ENCODE measurements at places on chromosomes 2 and 18. TPM values are rescaled to one million over a fixed set of nuclear protein-coding genes. Genes with fewer than 3 reads are reported as not detected.

Gene ABCG8
- polyA plus RNA-seq = 0.84 TPM

Gene SCN1A
- polyA plus RNA-seq = 0.17 TPM

Gene DPYSL5
- polyA plus RNA-seq = 8.5 TPM

Gene CRYGD
- 0.59 TPM for polyA plus RNA-seq

Gene KLHL30
- polyA plus RNA-seq = 0.34 TPM

Gene LGALSL
- 28.9 TPM for polyA plus RNA-seq

Gene MSTN
- polyA plus RNA-seq = 2.6 TPM

Gene MC2R
- not detected for polyA plus RNA-seq

Gene TPRKB
- 84.2 TPM for polyA plus RNA-seq

Gene IL37
- 0.22 TPM for polyA plus RNA-seq

Gene ACTR3
- polyA plus RNA-seq = 170 TPM

DNA sequence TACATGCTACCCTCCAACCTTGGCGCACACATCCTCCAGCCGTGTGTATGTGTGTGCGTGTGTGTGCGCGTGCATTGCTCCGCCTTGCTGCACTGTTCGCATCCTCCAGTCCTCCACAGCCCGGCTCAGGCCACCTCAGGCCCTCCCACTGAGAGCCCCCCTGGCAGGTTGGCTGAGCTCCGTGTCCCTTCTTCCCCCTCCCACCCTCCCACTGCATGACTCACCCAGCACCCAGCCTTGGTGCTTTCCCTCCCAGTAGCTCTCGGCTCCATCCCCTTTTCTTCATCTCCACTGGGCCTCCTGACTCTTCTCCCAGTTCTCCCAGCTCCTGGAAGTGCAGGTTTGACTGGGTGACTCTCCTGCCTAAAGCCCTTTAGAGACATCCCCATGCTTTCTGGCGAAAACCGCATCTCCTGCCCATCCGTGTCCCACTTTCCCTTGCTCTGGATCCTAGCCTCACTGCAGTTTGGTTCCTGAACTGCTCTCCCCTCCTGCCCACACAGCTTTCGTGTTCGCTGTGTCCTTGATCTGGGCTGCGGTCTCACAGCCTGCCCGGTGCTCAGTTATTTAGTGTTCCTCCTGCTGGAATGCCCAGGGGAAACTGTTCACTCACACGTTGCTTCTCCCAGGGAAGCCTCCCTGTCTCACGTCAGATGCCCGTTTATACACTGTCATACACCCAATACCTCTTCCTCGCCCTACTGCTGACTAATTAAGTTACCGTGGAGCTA is 4.9 kb downstream of the TMEM177 start:
- peak; percentile 35 for DNase-seq

DNA sequence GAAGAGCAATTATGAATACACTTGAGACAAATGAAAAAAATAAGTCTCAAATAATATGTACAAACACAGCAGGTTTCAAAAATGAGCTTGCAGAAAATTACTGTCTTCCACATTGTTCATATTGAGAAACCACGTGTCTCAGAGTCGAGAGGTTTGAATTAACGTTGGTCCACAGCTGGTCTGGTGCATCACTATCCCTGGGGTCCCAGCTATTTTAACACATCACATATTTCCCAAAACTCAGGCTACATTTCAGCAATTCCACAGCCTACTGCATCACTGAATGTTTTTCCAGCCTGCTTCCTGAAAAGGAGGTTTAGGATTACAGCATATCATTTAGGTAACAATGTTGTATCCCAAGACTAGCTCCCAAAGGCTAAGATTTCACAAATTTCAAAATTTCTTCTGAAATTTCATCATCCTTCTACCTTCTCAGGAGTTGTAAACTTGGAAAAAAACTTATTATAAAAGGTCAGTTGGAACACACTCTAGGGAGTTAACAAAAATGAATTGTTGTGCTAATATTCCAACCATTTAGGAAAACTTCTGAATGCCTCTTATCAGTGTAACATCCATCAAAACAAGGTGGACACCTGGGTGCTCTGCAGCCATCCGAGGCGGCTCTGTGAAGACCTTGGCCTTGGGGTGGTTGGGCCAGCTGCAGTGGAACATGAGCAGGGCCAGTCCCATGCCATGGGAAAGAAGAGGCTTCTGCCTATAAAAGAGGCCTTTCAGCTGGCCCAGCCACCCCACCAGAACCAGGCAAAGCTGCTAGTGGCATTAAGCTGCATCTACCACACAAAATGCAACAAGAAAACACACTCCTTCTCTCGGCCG is 198.1 kb upstream of the RBBP8 start:
- no peak for DNase-seq

- DNase-seq = no peak
Observed at GRCh38 chr2:227320305-227321094, 4.6 kb upstream of the MFF start.

GRCh38 chr18:3952031-3952430 is 502.1 kb downstream of the TGIF1 start:
- no peak for DNase-seq

GRCh38 chr2:101502095-101502494 is 27.2 kb upstream of the RFX8 start:
- no peak for DNase-seq

DNA sequence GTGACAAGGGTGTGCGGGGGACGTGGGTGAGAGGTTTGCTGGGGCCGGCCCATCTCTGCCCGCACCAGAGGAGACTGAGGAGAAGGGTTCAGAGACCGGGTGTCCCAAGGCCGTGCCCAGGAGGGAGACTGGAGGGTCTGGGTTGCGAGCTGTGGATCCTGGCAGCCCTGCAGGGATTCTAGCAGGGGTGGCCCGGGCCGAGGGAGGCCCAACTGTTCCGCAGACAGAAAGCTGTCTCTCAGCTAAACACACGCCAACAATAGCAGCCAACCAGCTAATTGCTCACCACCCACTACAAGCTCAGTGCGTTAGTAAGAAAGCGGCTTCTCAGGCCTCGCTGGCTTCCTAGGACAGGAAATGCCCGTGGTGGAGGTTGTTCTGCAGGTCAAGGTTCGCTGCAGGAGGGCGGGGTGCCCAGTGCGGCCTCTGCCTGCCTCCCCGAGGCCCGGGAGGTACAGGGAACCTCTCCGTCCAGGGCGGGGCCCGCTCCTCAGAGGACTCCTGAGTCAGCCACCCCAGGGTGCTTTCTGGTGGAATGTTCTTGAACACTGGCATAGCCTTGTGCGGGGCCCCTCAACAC is 282.0 kb upstream of the PXDN start:
- no peak for DNase-seq

DNA sequence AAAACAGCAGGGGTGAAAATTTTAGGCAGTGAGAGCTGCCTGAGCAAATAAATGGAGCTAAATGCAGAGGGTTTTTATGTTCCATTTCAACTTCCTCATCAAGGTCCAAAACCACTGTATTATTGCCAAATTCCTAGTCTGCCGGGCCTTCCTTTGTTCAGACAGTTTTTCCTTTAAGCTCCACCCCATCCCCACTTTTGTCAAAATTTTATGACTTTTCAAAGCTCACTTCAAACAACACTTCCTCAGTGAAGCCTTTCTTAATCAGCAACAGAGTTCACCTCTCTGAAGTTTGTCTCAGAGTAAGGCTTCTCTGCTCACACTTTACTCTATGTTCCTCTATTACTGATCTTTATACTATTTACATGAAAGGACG is 81.3 kb downstream of the CERKL start:
- DNase-seq = no peak

DNA sequence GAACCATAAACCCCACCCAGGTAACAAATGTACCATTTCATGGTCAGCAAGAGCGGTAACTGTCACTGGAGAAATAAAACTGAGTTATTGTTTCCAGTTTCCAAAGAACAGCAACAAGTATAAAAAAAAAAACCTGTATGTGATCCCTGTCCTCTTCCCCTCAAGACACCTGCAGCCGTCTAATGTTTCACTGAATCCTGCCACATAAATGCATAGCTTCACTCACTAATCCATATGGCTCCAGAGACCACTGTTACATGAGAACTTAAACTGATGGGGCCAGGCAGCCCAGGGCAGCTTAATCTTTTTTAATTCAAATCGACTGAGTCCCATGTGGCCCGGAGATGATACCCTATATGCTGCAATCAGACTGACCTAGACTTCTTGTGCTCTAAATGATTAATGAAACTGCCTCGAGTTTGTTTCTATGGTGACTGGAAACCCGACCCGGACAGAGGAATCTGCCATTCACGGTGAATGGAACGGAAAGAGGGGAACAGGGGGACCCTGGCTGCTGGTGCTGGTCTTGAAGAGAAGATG is 60.9 kb upstream of the SIX2 start:
- DNase-seq = no peak

DNA sequence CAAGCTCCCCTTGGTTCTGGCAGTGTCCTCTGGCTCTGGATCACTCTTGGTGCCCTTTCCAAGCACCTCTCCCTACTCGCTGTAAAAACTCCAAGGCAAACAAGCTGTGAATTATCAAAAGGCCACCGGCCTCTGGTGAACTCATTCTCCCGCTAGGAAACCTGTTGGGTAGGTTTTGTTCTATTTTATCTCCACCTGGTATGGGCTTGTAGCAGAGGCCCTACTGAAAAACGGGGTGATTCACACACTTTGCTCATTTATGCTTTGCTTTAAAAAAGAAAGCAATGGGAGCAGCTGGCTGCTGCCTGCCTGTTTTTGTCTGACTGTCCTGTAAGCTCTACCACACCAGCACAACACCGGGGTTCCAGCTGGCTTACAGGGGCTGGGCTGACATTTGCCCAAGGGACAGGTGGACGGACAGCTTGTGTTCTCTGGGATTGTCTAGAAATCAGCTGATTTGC is 56.8 kb downstream of the SH3BP4 start:
- DNase-seq = no peak

DNA sequence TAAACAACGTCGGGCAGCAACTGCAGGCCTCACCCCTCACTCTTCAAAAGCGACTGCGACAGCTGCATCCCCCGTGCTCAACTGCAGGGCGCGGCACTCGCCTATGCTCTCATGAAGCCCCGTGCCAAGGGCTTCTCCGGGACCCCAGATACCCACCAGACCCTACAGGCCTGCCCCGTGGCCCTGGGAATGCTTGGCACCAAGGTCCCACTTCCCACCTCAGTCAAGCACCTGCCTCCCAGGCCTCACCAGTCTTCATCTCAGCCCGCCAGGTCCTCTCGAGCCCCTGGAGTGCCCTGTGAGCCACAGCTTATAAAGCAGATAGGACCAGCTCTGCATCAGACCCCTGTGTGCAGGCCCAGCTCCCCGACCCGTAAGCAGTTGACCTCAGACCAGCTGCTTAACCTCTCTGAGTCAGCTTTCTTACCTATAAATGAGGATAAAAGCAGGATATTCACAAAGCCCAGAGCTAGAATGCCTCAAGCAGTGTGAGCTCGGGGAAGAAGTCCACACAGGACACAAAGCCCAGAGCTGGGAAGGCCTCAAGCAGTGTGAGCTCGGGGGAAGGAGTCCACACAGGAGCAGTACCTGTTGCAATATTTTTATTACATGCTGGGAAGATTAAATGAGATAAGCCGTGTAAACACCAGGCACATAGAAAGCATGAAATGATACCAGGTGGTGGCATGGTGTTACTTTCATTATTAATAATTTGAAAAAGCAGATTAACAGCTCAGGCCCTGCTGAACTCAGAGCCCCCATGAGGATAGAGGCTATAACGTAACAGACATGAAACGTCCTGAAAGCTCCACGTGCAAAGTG is 96.9 kb downstream of the HDAC4 start:
- DNase-seq = no peak

DNA sequence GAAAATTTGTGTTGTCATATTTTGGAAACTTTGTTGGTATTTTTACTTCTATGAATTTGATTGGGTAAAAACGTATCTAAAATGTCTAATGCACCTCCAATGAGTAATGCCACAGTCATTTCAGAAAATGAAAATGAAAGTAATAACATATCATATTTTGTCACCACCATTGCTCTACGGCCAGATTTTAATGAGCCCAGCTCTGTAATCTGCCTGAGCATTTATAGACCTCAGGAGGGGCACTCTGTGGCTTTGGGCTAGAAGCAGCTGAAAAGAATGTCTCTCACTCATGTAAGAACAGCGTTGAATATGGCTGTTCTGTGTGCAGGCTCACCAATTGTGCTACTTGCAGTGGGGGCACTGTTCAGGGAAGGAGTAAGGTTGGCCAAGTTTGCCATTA is 32.7 kb upstream of the ABCA12 start:
- DNase-seq = no peak

DNA sequence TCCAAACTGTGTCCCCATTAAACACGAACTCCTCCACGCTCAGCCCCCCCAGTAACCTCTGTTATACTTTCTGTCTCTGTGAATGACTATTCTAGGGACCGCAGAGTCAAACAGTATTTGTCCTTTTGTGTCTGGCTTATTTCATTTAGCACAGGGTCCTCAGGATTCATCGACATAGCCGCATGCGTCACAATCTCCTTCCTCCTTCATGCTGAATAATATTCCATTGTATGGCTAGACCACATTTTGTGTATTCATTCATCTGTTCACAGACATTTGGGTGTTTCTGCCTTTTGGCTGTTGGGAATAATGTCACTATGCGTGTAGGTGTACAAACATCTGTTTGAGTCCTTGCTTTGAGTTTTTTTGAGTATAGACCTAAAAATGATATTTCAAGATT is 80.9 kb downstream of the SH3RF3 start:
- DNase-seq = no peak

DNA sequence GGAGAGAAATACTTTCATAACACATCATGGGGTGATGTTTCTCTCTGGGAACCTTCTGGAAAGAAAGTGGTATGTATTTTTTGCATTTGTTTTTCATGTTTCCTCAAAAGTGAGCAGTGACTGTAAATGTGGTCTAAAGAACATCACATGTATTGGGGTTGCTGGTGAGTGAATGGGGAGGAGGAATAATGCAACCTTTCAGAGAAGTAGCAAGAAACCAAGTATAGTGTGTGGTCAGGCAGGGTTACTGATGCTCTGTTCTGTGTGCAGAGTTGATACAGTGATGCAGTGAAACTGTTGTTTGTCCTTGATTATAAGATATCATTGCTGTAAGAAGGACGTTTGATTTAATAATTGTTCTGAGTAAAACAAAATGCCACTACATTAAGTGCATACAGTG is 24.1 kb downstream of the ADNP2 start:
- DNase-seq = no peak

DNA sequence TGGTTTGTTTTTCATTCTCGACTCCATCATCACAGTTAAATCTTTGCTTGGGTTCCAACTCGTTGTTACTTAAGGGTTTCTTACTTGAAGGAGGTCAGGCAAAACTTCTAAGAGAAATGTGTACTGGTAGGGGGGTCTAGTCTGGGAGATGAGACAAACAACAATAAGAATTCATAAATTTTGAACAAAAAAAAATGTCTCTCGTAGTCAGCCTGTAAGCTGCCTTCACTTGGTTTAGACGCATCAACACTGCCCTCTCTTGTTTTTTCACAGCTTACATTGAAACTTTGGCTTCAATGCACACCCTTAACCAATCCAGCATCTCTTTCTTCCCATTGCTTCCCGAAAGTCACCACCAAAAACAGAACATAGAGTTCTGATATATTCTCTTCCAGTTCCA is 576.4 kb upstream of the PIK3C3 start:
- no peak for DNase-seq

All from renal cortex interstitium (tissue), 15 donors.